ENCODE measurements at places on chromosomes 7 and 10.

- DNase-seq: no peak
Observed at GRCh38 chr7:16428672-16429071, 7.3 kb upstream of the CRPPA start.

GRCh38 chr10:59331661-59332060 is 30.7 kb downstream of the FAM13C start:
- DNase-seq: no peak

- DNase-seq: no peak
Observed at GRCh38 chr10:43261578-43262396, 5.1 kb downstream of the RASGEF1A start.

- no peak for DNase-seq
Observed at GRCh38 chr10:84613336-84614021, 285.1 kb downstream of the CCSER2 start.

DNA sequence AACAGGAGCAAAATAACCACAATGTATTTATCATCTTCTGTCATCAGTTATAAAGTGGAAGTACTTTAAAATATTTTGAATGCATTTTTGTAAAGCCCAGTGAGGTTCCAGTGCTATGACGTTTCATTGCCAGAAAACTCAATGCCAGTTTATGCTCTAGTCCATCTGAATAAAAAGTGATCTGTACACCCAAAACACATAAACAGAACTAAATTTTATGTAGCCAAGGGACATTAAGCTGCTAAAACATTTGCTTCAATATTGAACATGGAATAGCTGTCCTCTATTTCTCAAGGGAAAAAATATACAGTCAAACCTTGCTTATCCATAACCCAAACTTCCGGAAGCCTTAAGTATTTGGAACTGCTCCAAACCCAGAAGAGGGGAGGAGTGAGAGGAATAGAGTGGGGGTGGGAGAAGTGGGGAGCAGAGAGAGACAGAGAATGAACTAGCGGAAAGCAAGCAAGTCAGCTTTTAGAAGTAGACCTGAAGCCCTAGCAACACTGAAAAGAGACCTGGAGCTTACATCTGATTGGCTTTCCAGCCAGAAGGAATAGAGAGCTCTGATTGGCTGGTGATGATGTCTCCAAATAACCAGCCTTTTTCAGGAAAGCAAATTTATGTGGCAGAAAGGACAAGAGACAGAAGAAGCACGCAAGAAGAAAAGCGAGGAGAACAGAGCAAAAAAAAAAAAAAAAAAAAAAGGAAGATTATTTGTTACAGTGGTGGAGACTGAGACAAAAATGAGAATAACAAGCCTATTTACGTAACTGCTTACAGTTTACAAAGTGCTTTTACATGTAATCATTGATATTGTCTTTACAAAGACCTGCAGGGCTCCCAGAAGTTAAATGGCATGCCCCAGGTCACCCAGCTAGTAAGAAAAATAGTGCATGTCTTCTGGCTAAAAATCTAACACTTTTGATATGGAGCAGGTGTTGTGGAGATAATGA is 196.0 kb downstream of the RNLS start:
- DNase-seq: peak; percentile 44
